ENCODE measurements at places on chromosomes 1 and 21.

DNA sequence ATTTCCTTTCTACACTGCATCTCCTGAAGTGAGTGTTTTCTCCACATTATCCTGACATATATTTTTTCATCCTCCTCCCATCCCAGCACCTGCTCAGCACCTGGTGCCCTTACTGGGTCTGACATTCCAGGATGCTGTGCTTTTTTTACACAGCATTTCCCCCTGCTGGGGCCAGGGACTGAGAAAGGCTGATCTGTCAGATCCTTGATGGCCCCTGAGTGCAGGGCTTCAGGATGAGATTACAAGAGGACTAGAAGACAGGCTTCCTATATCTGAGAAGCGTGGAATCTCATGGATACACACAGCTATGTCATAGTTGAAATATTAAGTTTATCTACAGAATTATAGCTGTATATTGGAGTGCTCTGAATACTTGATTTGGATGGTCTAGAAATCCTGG lies 24.4 kb downstream of the RCAN1 start:
- H3K27me3 ChIP-seq = no peaks in the 10 kb centered on the region
- H3K4me1 ChIP-seq = no peaks in the 10 kb centered on the region
- H3K4me3 ChIP-seq = no peak overlapping the region
- H3K27ac ChIP-seq = no peak overlapping the region
- DNase-seq = no peak

GRCh38 chr1:182249201-182249676 lies 142.4 kb downstream of the GLUL start:
- peaks cover 9% of the 10 kb centered on the region for H3K27me3 ChIP-seq
- no peaks in the 10 kb centered on the region for H3K36me3 ChIP-seq
- H3K4me1 ChIP-seq = no peaks in the 10 kb centered on the region
- H3K27ac ChIP-seq = no peak overlapping the region
- H3K4me3 ChIP-seq = no peak overlapping the region
- DNase-seq = no peak

GRCh38 chr1:89502042-89502441 lies 22.6 kb upstream of the LRRC8B start:
- no peak overlapping the region for H3K27ac ChIP-seq
- DNase-seq = no peak
- no peaks in the 10 kb centered on the region for H3K36me3 ChIP-seq
- H3K4me3 ChIP-seq = no peak overlapping the region

GRCh38 chr1:8461351-8462110 lies 143.6 kb downstream of the SLC45A1 start:
- DNase-seq = no peak
- H3K27ac ChIP-seq = no peak overlapping the region
- no peaks in the 10 kb centered on the region for H3K27me3 ChIP-seq
- H3K4me3 ChIP-seq = no peak overlapping the region
- peaks cover 44% of the 10 kb centered on the region for H3K36me3 ChIP-seq

DNA sequence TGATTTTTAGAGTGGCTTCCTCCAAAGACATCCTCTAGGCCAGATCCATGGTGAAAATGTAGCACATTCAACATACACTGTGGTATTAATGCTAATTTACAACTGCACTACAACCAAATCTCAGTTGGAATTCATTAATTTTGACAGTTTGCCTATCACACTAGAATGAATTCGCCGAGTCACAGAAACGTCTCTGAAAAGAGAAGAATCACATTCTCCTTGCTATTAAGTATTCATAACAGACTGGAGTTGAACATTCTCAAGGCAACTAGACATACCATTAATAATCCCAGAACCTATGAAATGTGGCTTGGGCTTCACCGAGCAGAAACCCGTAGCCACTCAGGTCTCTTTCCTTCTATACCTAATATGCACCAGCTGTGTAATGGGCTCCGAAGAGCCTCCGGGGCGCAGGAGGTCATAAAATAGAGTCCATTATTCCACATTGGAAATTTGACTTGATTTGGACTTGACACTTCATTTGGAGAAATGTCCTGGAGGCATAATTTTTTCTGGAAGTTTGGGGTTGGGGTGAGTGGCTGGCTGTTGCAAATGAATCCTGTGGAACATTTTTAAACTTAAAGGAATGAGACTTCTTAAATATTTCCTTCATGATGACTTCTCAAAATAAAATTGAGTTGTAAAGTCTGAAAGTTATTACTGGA lies 117.1 kb downstream of the DSCAM start:
- no peak overlapping the region for H3K4me3 ChIP-seq
- no peak for DNase-seq
- no peak overlapping the region for H3K27ac ChIP-seq
- H3K4me1 ChIP-seq = no peaks in the 10 kb centered on the region
- H3K27me3 ChIP-seq = no peaks in the 10 kb centered on the region

DNA sequence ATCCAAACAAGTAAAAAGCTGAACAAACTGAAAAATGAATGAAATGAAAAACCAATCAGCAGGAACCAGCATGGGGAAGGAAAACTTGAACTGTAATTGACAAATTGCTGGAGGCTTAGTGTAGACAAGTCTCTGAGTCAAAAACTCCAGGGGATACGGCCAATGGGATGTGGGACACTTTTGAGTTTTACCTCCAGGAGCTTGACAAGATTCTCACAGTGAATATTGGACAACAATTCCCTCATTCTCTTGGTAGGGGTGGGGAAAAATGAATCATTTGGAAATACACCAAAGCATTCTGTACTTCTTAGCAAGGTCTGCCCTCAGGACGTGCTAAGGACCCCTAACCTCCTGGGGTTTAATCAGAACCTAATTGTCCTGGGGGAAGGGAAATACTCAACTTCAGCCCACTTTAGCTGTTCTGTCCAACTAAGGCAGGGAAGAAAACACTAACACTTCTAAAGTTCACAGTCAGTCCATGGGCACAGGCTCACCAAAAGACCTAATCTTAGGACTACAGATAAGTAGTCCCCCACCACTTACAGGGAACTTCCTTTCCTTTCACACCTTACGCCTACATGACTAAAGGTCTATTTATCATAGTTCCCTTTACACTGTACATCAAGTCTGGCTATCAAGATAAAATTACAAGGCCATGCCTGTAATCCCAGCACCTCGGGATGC lies 60.7 kb upstream of the CDC42BPA start:
- no peak overlapping the region for H3K27ac ChIP-seq
- no peak for DNase-seq
- H3K27me3 ChIP-seq = peaks cover 25% of the 10 kb centered on the region
- H3K36me3 ChIP-seq = no peaks in the 10 kb centered on the region
- H3K4me3 ChIP-seq = no peak overlapping the region

DNA sequence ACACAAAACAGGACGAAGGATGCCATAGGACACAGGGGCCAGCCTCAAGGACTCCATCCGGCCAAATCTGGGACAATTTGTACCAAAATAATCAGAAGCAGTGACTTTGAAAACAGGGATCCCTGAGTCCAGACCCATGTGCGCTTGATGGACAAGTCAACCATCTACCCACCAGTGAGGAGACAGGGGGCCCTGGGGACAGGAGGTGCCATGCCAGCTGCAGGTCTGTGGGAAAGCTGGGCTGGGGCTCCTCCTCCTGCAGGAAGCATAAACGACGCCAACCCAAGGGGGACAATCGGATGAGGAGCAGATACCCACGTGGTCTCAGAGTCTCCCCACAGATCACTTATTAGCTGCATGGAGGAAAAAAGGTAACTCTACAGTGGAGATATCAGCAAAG lies 50.6 kb downstream of the NPHP4 start:
- no peaks in the 10 kb centered on the region for H3K4me1 ChIP-seq
- peaks cover 11% of the 10 kb centered on the region for H3K36me3 ChIP-seq
- no peak overlapping the region for H3K4me3 ChIP-seq
- H3K27me3 ChIP-seq = no peaks in the 10 kb centered on the region
- DNase-seq = no peak
- no peak overlapping the region for H3K27ac ChIP-seq

GRCh38 chr1:30672661-30673060 lies 50.7 kb downstream of the MATN1 start:
- no peak overlapping the region for H3K27ac ChIP-seq
- H3K27me3 ChIP-seq = peaks cover 28% of the 10 kb centered on the region
- H3K4me1 ChIP-seq = no peaks in the 10 kb centered on the region
- no peaks in the 10 kb centered on the region for H3K36me3 ChIP-seq

GRCh38 chr1:81498471-81499462 lies 302.0 kb upstream of the ADGRL2 start:
- no peak overlapping the region for H3K27ac ChIP-seq
- no peaks in the 10 kb centered on the region for H3K27me3 ChIP-seq
- H3K4me3 ChIP-seq = no peak overlapping the region
- no peaks in the 10 kb centered on the region for H3K36me3 ChIP-seq

GRCh38 chr1:223556414-223557129 lies 108.9 kb downstream of the CAPN8 start:
- H3K27me3 ChIP-seq = peaks cover 3% of the 10 kb centered on the region
- H3K36me3 ChIP-seq = no peaks in the 10 kb centered on the region
- no peak overlapping the region for H3K27ac ChIP-seq
- no peak for DNase-seq

DNA sequence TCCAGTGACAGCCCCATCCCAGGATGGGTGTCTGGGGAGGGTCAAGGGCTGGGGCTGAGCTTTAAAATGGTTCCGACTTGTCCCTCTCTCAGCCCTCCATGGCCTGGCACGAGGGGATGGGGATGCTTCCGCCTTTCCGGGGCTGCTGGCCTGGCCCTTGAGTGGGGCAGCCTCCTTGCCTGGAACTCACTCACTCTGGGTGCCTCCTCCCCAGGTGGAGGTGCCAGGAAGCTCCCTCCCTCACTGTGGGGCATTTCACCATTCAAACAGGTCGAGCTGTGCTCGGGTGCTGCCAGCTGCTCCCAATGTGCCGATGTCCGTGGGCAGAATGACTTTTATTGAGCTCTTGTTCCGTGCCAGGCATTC lies 24.2 kb downstream of the PCSK9 start:
- H3K4me1 ChIP-seq = no peaks in the 10 kb centered on the region
- no peak overlapping the region for H3K4me3 ChIP-seq
- H3K36me3 ChIP-seq = peaks cover 28% of the 10 kb centered on the region
- DNase-seq = no peak
- H3K27ac ChIP-seq = no peak overlapping the region
- H3K27me3 ChIP-seq = no peaks in the 10 kb centered on the region

DNA sequence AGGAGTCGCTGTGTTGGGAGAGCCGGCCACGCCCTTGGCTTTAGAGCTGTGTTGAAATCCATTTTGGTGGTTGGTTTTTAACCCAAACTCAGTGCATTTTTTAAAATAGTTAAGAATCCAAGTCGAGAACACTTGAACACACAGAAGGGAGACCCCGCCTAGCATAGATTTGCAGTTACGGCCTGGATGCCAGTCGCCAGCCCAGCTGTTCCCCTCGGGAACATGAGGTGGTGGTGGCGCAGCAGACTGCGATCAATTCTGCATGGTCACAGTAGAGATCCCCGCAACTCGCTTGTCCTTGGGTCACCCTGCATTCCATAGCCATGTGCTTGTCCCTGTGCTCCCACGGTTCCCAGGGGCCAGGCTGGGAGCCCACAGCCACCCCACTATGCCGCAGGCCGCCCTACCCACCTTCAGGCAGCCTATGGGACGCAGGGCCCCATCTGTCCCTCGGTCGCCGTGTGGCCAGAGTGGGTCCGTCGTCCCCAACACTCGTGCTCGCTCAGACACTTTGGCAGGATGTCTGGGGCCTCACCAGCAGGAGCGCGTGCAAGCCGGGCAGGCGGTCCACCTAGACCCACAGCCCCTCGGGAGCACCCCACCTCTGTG lies 4.7 kb downstream of the C1orf35 start:
- no peaks in the 10 kb centered on the region for H3K27me3 ChIP-seq
- no peak overlapping the region for H3K27ac ChIP-seq
- H3K4me3 ChIP-seq = no peak overlapping the region
- peak; percentile 12 for DNase-seq

Measured in activated B cell treated with CpG ODN at 0.5 μM for 24 hours (primary cell).